ENCODE measurements at places on chromosomes 2 and 18.

DNA sequence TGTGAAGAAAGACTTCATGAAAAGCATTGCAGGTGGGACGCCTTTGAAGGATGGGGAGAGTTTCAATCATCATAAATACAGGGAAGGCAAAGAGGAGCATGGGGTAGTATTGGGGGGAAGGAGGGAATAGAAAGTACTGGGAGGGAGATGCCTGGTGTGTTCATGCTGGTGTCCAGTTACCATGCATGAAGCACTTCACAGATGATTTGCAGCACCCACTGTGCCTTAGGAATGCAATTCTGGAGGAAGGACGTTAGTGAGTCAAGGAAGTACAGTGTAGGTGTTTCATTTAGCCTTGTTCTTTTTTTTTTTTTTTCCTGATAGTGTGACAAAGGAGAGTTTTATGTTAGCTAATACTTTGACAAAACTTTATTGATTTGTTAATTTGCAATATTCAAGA, 36.8 kb downstream of the ADAM23 start:
- no peak for DNase-seq

DNA sequence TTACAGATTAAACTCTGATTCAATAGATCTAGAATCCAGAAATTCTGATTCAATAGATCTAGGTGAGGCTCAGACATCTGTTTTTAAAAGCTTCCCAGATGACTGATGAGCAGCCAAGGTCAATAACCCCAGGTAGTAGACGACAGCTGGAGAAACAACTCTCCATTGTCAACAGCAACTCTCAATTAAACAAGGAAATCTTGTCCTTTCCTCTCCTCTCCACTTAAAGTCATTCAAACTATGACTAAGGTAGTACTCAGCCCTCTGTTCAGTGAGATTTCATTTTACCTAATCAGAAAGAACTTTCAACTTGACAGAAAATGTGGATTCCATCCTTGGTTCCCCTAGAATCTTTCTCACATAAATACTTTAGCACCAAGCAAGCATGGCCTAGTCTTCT, 94.6 kb upstream of the SCG2 start:
- DNase-seq = no peak

DNA sequence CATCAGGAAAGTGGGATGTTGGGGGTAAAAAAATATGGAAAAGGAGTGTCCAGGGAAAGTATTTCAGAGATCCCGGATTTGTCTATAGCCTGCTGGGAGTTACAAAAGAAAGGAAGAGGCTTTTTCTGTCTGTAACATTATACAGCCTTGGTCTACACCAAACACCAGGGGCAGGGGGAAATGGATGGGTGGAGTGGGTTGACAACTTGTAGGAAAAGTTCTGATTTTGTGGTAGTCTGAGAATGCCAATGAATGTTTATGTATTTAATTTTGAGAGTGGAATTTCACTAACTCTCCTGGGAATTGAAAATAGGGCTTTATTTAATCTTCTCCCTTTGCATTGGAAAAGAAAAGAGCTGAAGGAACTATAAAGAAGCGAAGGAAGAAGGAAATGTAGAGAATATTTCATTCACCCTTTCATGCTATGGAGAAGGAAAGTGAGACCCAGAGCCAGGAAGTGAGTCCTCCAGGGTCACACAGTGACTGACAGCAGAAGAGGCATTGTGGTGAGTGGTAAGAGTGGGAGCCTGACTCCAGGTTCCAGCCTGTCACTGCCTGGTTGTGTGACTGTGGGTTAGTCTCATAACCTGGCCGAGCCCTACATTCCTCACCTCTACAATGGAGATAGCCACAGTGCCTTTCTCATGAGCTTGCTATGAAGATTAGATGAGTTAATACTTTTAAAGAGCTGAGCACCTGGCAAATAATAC, 346.3 kb upstream of the TNP1 start:
- no peak for DNase-seq

DNA sequence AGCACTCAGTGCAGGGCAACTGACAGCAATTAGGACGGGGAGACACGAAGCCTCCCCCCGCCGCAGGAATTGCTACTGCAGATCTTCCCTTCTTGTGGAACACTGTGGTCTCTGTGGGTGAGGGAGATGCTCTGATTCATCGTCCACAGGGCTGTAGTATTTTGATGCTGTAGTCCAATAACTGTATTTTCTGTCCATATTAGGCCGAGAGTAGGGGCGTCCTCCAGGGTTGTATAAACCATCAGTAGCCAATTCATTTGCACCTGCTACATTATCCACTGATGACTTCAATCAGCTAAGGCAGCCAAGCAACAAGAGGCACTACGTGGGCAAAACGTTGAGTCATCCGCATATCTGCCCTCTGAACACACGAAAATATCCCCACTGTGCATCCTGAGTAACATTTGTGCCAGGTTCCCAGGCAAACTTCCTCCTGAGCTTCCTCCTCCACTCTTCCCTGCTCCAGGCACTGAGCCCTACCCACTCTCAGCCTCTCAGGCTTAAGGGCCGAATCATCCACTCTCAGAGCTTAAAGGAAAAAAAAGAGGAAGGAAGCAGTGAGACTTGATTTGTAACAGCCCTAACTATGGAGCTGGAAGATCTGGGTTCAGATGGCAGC, 62.1 kb downstream of the LBH start:
- peak; percentile 99 for DNase-seq

DNA sequence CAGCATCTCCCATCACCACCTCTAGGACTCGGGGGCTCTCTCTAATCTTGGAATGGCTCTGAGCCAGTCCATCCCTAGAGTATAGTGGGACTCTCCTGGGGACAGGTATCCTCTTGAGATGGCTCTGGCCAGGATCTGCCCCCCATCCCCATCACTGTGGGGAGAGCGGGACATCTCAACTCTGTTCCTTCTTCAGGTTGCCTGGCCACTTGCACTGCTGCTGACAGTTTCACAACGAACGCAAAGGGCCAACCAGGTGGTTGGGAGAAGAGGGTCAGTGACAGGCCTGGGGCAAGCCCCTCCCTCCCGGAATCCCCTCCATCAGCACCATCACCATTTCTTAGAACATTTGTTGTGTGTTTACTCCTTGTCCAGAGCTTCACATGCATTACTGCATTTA, 62.6 kb downstream of the CIB4 start:
- DNase-seq = no peak

DNA sequence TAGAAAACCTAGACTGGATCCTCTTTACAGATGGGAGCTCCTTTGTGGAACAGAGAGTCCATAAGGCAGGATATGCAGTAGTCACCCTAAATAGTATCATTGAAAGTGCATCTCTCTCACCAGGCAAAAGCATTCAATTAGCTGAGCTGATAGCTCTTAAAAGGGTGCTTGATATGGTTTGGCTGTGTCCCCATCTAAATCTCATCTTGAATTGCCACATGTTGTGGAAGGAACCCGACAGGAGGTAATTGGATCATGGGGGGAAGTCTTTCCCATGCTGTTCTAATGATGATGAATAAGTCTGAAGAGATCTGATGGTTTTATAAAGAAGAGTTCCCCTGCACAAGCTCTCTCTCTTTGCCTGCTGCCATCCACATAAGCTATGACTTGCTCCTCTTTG, 96.2 kb upstream of the RMP24 start:
- no peak for DNase-seq

DNA sequence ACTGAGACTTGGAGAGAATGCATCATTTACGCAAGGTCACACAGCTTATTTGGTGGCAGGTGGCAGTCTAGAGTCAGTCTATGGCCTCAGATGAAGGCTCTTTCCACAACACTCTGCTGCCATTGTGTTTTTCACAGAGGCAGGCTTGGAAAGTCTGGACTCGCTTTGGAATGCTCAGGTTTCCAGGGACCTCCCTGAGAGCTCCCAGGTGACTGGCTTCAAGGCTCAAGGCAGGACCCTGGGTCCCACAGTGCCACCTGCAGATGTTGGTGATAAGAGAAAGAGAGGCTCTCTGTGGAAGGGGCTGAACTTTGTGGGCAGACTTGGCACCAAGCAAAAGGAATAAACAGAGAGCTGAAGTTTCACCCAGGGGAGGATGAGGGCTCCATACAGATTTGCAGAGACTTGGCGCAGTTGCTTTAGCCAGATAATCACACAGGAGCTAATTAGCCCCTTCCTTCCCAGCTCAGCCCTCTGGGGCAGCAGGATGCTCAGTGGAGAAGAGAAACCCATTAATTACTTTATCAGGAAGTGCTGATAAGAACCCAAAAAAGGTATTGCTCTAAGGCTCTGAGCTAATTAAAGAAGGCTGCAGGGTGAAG, 103.5 kb downstream of the LBH start:
- DNase-seq = no peak

GRCh38 chr18:74540652-74541421, 6.5 kb downstream of the CNDP1 start:
- DNase-seq = no peak

- DNase-seq = no peak
Measured at GRCh38 chr2:162967147-162967546, 128.6 kb upstream of the KCNH7 start.

- no peak for DNase-seq
Measured at GRCh38 chr2:47869859-47870595, 36.3 kb downstream of the FBXO11 start.

GRCh38 chr2:26764078-26764887, at the start of gene SLC35F6:
Gene SLC35F6, plus strand, starts transcription at chr2:26764284. Its CDS starts 66 bp downstream, at chr2:26764350.
- DNase-seq = peak; percentile 70

Measured in NCI-H226 (cell line).